ENCODE measurements at places on chromosomes 12 and 14. TPM values are rescaled to one million over a fixed set of nuclear protein-coding genes. Genes with fewer than 3 reads are reported as not detected.

The FKBP3 gene
- 62.0 TPM for total RNA-seq

The LUM gene
- total RNA-seq: not detected

GRCh38 chr14:56498112-56498511 lies 81.5 kb upstream of the TMEM260 start:
- H3K27me3 ChIP-seq: peaks cover 20% of the 10 kb centered on the region
- DNase-seq: no peak
- H3K4me3 ChIP-seq: no peak overlapping the region
- no peak overlapping the region for H3K27ac ChIP-seq

DNA sequence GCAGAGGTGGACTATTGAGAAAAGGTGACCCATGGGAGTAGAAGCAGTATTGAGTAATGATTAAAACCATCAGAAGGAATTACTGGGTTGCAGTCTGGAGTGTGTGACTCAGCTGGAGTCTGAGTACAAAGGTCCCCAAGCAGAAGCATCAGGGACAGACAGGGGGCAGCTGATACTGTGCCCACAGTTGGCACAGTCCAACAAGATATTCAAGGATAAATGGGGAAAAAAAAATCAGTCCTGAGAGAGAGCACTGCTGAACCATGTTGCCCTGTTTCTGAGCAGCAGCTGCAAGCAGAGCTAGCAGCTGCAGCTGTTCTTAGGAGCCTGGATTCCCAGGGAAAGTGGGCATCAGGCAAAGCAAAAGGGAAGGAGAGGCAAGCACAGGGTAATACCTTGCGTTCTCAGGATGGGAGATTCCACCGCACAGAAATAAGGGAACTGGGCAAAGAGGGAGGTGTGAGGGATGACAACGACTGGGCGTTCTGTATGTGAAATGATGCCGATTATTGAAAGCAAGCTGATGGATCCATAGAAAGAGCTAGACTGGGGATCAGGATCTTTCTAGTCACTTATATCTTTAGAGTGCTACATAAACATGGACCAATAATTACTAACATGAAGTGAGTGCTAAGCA lies 17.7 kb downstream of the NEUROD4 start:
- no peak overlapping the region for H3K4me3 ChIP-seq
- H3K27me3 ChIP-seq: peaks cover 86% of the 10 kb centered on the region
- no peaks in the 10 kb centered on the region for H3K36me3 ChIP-seq
- H3K27ac ChIP-seq: no peak overlapping the region
- no peak for DNase-seq

GRCh38 chr14:37597538-37597913 lies 2.1 kb downstream of the TTC6 start:
- no peak overlapping the region for H3K4me3 ChIP-seq
- no peaks in the 10 kb centered on the region for H3K27me3 ChIP-seq
- H3K36me3 ChIP-seq: peaks cover 6% of the 10 kb centered on the region
- DNase-seq: no peak
- H3K27ac ChIP-seq: no peak overlapping the region
- H3K4me1 ChIP-seq: peaks cover 7% of the 10 kb centered on the region

- H3K4me3 ChIP-seq: no peak overlapping the region
- DNase-seq: no peak
- no peaks in the 10 kb centered on the region for H3K36me3 ChIP-seq
Measured at GRCh38 chr12:43105426-43105981, 446.5 kb downstream of the ADAMTS20 start.

DNA sequence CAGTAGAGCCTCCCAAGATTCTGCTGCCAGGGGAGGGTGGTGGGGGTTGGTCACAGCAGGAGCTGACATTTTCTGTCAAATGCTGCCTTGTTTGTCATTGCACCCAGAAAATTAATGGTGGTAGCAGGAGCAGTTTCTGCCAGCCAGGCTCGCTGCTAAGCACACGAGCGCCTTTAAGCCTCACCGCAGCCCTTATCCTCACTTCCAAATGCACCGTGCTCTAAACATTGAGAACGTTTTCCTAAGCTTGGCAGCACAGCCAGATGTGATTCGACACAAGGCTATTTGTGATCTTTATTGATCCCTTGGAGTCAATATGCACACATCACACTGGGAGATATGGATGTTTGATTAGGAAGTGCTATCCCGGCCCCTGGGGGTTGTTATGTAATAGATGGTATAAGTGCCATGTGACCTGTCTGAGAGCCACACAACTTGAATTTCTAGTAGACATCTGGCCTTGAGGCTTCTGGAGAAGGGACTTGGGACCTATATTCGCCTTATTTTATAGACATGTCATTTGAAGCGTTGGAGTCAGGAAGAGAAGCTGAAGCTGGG lies 31.6 kb upstream of the BEGAIN start:
- peaks cover 41% of the 10 kb centered on the region for H3K27me3 ChIP-seq
- H3K36me3 ChIP-seq: no peaks in the 10 kb centered on the region
- peaks cover 6% of the 10 kb centered on the region for H3K4me1 ChIP-seq
- no peak overlapping the region for H3K4me3 ChIP-seq

DNA sequence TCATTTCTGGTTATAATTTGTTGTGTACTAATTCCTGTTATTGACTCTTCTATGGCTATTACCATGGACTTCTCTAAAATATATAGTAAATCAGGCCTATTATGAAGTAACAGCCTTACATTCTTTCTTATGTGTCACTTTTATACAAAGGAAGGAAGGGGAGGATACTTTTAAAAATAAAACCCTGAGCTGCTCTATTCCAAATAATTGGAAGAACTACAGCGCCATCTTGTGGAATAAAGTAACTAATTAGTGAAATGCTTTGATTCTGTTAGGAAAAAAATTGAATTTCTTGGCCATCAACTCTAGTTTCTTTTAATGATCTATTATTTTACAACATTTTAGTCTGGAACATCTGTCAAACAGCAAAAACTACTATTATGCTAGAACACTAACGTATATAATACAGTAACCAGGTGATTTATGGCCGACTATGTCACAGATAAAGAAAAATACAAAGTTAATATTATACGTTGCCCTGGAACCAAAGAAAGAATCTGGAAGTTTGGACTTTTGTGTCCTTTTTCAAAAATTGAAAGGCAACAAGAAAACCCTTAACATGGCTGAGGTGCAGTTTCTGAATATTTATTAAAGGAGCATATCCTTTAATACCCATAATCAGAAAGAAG lies 55.0 kb upstream of the NELL2 start:
- H3K4me1 ChIP-seq: no peaks in the 10 kb centered on the region
- H3K4me3 ChIP-seq: no peak overlapping the region
- H3K36me3 ChIP-seq: no peaks in the 10 kb centered on the region

Data from MCF 10A (cell line).